ENCODE measurements at places on chromosomes 7 and 10.
A peak's percentile ranks its signal among the peaks of the same experiment; 100 is the strongest.

GRCh38 chr10:103645141-103646054 is 151.9 kb downstream of the NEURL1 start:
- peak; percentile 99 for DNase-seq

- no peak for DNase-seq
Measured at GRCh38 chr10:52801947-52802346, 29.4 kb upstream of the MBL2 start.

DNA sequence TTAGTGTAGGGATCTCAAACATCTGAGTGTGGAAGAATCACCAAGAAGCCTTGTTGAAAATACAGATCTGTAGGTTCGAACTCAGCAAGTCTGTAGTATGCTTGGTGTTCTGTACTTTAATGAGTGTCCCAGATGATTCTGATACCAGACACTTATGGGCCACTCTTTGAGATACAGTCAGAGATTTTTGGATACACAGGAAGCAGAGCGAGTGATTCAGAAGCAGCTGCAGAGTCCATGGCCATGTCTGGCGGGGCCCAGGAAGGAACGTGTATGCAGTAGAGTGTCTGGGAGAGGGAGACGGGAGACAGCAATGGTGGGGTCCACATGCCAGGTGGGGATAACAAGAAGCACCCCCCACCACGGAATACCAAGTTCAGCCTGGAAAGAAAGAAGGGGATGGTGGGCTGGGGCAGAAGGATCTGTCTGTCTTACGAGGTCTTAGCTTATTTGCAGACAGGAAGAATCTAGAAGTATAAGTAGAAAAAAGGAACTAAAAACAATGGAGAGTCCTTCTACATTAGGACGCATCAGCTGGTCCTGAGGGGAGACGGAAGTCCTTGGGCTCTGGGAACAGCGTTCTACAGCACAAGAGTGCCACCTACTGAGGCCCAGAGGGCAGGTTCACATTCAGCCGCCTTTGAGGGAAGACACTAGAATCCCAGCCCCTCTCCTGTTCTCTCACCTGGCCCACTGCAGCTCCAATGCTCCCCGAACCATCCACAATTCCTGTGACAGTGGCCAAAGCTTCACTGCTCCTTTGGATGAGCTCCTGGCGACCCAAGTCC is 55.4 kb downstream of the SLC37A3 start:
- no peak for DNase-seq

DNA sequence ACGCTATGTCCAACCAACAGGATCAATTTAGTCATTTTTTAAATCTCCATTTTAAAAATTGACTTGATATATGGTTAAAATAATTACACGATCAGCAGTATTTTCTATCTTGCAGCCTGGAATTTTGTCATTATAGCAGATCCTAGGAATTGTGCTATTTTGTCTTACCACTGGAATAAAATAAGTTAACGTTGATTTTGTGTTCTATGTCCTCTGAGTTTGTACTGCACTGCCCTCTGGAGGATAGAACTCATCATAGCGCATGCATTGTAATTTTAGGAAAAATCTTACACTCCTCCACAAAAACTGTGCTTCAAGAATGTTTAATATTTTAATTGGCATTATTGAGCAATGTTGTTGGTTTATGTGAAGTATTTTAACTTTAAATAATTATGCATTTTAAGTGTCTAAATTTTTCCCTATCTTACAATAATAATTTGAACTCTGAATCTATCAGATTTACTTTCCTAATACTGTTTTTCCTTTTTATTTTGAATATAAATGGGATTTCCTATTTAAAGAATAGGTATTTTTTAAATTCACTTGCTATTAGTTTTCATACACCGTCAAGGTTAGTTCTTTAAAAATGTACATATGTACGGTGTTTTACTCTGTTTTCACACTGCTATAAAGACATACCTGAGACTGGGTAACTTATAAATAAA is 220.1 kb downstream of the PPP1R3A start:
- no peak for DNase-seq

DNA sequence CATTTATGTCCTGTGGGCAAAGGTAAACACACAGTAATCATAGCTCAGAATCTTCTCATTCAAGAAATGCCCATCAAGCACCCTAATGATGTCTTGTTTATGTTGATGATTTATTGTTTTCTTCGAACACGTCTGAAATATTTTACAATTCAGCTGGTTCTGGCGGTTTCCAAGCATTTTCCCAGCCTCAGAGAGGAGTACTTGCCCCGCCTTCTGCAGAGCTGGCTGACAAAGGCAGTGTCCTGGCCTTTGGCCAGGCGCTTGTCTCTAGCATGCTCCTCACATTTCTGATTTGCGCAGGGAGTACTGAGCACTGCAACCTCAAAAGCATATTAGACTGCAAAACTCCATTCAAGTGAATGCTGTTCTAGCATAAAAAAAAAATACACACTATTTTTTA is 314.2 kb upstream of the GNAI1 start:
- peak; percentile 18 for DNase-seq

- no peak for DNase-seq
Measured at GRCh38 chr10:13003759-13004158, 2.2 kb upstream of the CCDC3 start.

GRCh38 chr10:30804478-30805055 is 175.0 kb upstream of the LYZL2 start:
- peak; percentile 29 for DNase-seq

All from MG63 (cell line).